ENCODE measurements at places on chromosomes 7 and 10.

- no peak for DNase-seq
Measured at GRCh38 chr10:13276749-13277365, 23.0 kb downstream of the PHYH start.

GRCh38 chr10:43862756-43863155 is 214.1 kb upstream of the ZNF32 start:
- no peak for DNase-seq

GRCh38 chr10:130767116-130767730 is 544.3 kb downstream of the TCERG1L start:
- no peak for DNase-seq

GRCh38 chr7:76206633-76207032 is 4.9 kb downstream of the SRRM3 start:
- DNase-seq = no peak

GRCh38 chr7:20351901-20352300 is 21.2 kb downstream of the ITGB8 start:
- DNase-seq = no peak

DNA sequence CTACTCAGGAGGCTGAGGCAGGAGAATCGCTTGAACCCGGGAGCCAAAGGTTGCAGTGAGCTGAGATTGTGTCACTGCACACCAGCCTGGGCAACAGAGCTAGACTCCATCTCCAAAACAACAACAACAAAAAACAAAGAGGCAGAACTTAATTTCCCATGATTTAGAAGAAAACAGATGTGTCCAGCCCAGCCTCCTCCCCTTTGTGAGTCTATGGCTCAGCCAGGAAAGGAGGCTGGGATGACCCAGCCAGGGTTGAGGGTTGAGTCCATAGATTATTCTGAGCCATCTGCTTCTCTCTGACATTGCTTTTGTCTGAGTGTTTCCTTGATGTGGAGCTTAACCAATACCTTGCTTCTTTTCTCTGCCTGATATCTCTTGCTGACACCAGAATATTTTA is 994.1 kb downstream of the TYW1 start:
- no peak for DNase-seq

GRCh38 chr7:12518920-12519681 is 51.4 kb upstream of the SCIN start:
- DNase-seq = no peak

GRCh38 chr7:36747280-36748016 is 23.2 kb upstream of the AOAH start:
- no peak for DNase-seq

DNA sequence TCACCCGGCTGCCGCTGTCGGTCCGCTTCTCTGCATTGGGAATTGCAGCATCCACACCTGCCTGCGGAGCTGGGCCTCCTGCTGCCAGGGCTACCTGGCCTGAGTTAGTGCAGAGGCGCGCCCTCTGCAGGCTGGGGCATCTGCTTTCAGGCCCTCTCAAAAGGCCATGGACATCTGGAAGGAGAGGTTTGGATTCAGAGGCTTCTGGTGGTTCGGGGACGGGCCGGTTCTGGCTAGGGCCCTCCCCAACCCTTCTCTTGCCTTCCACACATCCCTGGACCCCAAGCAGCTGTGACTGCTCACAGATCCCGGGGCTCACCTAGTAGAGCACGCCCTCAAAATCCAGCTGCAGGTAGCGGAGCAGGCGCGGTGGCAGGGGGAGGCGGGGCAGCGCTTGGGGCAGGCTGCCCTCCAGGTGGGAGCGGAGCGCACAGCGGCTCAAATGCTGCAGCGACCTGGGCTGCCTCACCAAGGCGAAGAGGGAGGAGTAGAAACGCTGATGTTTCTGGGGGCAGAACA is 8.4 kb upstream of the GBX1 start:
- DNase-seq = no peak
